Liver (tissue), 10 donors: ENCODE measurements at places on chromosomes 3 and 15. TPM values are rescaled to one million over a fixed set of nuclear protein-coding genes. Genes with fewer than 3 reads are reported as not detected.

- DNase-seq: no peak
Measured at GRCh38 chr15:57436961-57437360, 60.7 kb downstream of the CGNL1 start.

- DNase-seq: no peak
Measured at GRCh38 chr3:75303741-75304140, 360.4 kb upstream of the FRG2C start.

DNA sequence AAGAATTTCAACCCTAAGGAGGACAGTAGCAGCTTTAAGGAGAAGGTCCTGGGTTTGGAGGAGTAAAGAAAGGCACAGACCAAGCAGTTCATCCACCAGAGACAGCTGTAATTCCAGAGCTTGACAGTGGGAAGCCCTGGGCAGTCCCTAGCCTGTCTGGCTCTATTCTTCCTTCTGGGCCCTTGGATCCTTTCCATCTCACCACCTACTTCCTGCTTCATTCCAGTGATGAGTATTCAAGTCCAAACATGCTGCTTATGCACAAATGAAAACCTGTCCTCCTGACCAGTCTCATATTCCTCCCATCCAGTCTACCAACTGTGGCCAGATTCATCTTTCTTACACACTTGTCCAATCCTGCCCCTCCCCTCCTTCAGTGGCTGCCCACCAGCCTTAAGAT, 171.4 kb downstream of the CNTN3 start:
- DNase-seq: no peak

Gene PLCL2
- 16.5 TPM for total RNA-seq

Gene AHSG
- total RNA-seq: 965 TPM

DNA sequence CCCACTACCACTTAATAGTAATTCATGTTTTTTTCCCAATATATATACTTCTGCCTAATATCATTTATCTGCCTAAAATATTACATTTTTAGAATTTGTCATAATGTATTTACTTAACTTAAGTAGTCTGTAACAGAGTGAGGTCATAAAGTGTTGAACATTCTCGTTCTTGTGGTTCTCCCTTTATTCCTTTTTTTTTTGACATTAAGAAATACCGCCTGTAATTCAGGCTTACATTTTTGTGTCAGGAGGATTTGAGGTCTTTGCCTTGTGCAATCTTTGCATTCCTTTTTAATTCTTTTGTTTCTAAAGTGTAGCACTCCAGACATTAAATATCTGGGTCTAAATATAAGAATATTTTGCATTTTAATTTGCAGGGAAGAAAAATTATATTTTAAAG, 315.4 kb downstream of the PTPRG start:
- DNase-seq: no peak

GRCh38 chr15:31442699-31443111, 116.1 kb downstream of the KLF13 start:
- no peak for DNase-seq

Gene PLSCR1
- 30.2 TPM for total RNA-seq

DNA sequence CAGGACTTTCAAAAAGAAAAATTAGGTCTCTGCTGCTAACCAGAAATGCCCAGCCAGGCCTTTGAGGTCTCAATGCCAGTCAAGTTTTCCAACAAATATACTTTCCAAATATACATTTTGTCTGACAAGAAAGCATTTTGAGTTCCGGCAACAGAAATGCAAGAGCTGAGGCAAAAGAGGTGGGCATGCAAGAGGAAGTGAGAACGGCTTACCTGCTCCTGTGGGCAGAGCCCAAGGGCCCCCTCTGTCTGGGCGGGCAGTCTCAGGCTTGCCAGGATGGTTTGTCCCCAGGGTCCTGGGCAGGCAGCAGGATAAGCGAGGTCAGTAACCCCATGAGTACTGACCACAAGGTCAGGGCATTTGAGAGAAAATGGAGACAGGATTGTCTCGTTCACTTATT, 136.1 kb upstream of the TOPAZ1 start:
- DNase-seq: no peak

DNA sequence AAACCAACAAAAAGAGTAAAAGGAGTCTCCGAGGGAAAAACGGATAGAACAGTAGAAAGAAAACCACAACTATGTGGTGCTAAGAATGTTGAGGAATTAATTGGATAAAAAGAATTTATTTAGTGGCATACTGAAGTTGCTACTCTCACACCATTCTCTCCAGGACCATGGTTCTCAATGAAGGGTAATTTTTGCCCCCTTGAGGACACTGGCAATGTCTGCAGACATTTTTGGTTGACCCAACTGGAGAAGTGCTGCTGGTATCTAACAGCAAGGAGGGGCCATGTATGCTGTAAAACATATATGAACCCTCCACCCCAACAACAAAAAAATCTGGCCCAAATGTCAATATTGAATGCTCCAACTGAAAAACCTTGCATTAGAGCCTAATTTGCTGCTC, 85.9 kb upstream of the CSPG5 start:
- no peak for DNase-seq

- DNase-seq: no peak
Measured at GRCh38 chr3:46130631-46131310, 77.3 kb downstream of the CCR1 start.

GRCh38 chr3:37271611-37272010, 97.2 kb upstream of the LRRFIP2 start:
- no peak for DNase-seq

DNA sequence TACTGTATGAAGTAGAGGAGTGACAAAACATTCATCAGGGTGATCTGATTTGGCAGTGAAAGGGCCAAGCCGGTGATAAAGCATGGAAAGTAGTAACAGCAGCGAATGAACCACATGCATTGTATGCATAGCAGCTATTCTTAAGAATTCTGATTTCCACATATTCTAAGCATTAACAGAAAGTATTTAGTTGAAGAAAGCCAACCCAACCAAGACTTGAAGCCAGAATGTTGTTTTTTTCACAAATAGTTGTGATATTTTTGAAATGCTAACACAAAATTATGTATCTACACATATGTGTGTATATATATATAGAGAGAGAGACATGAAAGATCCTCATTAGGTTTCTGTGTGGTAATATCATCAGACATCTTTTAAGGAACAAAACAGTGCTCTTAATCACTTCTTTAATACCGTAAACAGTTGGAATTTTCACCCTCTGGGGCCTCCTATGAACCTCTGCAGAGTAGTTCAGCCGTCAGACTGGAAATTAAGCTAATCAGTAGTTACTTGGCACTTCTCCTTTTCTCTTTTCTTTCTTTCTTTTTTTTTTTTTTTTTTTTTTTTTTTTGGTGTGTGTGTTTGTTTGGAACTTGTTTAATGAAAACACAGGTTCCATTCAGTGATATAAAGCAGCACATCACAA, 139.6 kb downstream of the CMSS1 start:
- DNase-seq: no peak
